Nephron progenitor cell (in vitro differentiated cells): ENCODE measurements at places on chromosomes 12 and 14.
A peak's percentile ranks its signal among the peaks of the same experiment; 100 is the strongest.

DNA sequence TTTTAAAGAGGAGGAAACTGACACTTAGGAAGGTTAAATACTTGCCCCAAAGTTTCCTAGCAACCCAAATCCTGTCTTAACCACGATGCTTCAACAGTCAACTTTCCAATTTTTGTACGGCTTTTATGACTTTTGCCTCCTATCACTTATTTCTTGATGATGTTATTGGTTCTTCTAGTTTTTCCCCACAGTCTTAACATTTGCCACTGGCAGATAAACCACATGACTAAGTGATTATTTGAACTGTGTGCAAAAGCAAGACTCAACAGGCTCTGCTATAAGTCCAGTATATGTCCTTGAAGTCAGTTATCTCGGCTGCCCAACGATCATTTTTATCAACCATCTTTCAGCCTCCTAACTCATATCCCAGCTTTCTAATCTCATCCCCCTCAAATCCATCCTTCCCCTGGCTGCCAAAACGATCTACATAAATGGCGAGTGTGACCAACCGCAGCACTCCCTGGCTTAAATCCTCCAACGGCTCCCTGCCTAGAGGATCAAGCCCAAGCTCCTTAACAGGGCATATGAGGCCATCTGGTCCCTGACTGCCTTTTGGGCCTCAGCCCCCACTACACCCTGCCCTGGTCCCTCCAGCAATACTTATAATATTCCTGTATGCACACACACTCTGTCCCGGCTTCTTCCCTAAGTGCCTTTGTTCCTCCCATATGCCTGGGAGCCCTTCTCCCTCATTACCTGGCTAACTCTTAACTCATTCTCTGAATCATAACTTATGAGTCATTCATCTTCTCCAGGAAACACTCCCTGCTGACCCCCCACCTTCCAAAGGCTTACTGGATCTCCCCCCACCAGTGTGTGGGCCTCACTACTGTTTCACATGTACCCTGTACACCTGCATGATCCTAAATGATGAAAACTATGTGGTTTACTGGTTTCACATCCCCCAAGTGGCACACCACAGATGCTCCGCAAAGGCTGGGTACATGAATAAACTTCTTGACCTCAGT, 8.8 kb downstream of the VPS37B start:
- peaks cover 60% of the 10 kb centered on the region for H3K4me1 ChIP-seq
- DNase-seq: no peak
- H3K27ac ChIP-seq: no peak overlapping the region
- no peaks in the 10 kb centered on the region for H3K27me3 ChIP-seq

DNA sequence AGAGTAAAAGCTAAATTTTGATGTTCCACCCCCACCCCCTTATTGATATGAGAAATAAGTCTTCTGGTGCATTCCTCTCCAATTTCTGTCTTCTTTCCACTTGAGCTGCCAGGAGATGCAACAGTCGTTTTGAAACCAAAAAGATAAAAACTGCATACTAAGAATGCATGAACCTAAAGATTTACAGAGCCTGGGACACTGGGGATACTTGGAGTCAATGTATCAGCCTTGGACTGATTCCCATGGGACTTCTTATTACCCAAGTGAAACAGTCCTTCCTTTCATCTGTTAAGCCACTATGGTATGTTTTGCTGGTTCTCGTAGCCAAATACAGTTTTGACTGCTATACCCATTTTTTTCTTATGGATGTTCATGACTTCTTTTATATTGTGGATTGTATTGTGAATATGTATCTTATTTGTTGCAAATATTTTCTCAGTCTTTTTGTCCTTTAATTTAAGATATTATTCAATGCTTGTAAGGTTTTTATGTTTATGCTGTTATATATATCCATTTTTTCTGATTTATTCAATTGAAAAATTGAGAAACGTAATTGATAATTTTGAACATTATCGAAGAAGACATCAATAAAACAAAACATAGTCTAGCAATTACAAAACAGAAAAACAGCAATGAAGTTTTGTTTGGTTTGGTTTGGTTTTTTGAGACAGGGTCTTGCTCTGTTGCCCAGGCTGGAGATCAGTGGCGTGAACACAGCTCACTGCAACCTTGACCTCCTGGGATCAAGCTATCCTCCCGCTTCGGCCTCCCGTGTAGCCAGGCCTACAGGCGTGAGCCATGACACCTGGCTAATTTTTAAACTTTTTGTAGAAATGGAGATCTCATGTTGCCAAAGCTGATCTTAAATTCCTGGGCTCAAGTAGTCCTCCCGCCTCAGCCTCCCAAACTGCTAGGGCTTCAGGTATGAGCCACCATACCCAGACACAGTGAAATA, 85.4 kb upstream of the ETV6 start:
- peak overlapping the region; percentile 1 for H3K27ac ChIP-seq
- no peak overlapping the region for H3K4me3 ChIP-seq
- no peaks in the 10 kb centered on the region for H3K36me3 ChIP-seq

DNA sequence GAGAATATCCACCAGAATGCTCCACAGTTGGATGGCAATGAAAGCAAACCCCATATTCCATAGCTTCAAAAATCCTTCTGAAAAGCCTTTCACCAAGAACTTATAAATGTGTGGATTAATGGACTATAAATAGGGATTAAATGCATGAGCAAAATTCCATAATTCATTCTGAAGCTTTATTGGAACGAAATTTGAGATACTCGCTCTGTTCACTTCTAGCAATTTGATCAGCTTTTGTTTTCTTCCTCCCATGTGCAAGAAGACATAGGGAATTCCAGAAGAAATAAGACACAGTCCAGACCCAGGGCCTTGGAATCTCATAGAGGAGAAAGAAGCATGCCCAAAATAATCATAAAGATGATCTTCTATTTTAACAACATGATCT, 285.9 kb upstream of the TMPO start:
- no peak for DNase-seq
- H3K4me1 ChIP-seq: peaks cover 10% of the 10 kb centered on the region
- no peak overlapping the region for H3K27ac ChIP-seq
- no peaks in the 10 kb centered on the region for H3K36me3 ChIP-seq
- no peaks in the 10 kb centered on the region for H3K27me3 ChIP-seq

GRCh38 chr14:30138567-30138966, 210.9 kb upstream of the PRKD1 start:
- H3K36me3 ChIP-seq: no peaks in the 10 kb centered on the region
- H3K27ac ChIP-seq: no peak overlapping the region
- no peak overlapping the region for H3K4me3 ChIP-seq

DNA sequence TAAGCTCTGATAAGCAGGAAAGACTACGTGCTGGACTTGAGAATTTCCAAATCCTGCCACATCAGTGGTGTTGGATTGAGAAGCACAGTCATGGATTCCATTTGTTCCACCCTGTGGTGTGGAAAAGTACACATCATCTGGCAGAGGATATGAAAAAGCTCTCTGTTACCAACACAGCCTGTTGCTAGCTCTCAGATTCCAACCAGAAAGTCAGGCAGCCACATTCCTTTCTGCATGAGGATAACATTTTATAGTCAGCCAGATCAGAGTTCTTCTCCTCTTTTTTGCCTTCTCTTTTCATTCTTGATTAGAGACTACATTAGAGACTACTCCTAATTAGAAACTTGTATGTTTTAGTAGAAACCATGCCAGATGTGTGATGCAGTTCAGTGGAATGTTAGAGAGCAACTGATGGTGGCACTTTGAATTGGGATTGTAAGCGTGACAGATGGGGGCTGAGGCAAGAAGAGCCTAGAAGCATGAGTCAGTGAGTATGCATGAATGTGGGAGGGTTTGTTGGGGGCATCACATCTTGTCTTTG, 61.2 kb upstream of the STXBP6 start:
- peaks cover 7% of the 10 kb centered on the region for H3K4me1 ChIP-seq
- no peak overlapping the region for H3K4me3 ChIP-seq
- H3K36me3 ChIP-seq: no peaks in the 10 kb centered on the region
- no peak for DNase-seq
